Aorta (tissue), 5 donors: ENCODE measurements at places on chromosomes 4 and X. TPM values are rescaled to one million over a fixed set of nuclear protein-coding genes. Genes with fewer than 3 reads are reported as not detected.

DNA sequence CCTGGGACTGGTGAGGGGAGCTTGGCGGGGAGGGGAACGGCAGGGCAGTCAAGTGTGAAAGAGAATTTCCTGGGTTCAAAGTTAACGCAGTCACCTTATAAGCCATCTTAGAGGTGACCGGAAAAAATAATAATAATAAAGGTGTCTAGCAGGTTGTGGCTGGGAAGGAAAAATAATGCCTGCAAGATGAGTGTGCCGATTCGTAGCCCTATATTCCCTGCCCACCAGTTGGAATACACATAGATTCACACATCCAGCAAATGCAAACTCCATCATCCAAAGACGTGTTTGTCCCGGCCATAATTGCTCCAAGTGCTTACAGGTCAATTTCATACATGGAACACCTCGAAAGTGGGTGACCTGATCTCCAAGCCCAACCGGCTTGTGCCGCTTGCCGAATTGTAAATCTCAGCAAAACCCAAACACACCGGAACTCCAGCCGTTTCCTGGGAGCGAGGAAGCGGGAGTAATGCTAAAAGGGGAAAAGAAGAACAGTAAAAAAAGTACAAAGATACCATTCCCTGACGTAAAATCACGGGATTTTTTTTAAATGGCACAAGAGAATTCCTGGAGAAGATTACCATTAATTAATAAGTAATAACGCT, 1.3 kb upstream of the FAT1 start:
- H3K27me3 ChIP-seq = no peaks in the 10 kb centered on the region
- no peak for DNase-seq
- H3K4me3 ChIP-seq = peak overlapping the region; percentile 90

Gene ETDA
- total RNA-seq = not detected

DNA sequence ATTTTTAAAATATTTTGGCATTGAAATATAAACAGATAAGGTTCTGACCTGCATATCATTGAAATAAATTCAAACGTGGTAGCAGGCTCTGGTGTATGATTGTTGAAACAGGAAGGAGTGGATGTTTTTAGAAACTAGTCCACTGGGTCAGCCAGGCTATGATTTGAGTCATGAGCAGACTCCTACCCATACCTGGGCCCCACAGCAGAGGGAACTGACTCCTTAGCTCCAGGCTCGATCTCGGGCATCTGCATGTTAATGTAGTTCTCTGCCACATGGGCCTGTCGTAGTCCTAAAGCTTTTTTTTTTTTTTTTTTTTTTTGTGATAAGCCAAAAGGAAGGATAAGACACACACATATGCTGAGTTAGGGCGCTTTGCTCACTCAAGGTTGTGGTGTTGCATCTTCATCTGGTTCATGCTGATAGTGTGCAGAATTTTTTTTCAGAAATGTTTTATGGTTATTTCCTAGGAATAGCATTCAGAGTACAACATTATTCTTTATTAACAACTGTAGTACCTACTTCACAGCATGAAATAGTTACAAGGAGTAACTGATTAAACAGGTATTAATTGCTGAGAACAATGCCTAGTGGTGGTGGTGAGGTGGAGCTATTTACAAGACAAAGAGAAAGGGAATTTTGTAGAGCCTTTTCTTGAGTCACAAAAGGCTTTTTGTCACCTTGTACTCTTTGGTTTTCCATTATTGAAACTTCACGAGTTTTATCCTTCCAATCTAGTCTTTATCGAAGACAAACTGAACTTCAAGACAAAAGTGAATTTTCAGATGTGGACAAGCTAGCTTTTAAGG, 27.3 kb downstream of the OFD1 start:
- no peak overlapping the region for H3K27ac ChIP-seq
- no peak for DNase-seq
- no peak overlapping the region for H3K4me3 ChIP-seq
- no peaks in the 10 kb centered on the region for H3K27me3 ChIP-seq

DNA sequence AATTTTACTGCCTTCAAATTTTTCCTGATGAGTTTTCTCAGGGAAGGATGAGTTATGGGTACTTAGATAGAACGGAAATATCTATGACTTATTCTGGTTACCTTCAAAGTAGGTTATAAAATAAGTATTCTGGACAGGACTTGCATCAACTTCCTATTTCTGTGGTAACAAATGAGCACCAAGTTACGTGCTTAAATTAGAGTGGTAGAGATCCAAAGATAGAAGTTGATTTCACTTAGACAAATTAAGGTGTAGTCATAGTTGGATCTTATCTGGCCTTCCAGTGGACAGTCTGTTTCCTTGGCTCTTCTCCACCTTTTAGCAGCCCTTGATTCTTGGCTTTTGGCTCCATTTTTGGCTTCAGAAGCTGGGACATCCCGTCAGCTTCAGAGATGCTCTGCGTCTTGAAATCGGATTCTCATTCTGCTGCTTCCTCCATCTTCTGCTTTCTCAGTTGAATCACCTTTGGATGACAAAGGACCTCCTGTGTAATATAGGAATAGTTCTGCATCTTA, 109.9 kb downstream of the ZNF518B start:
- peaks cover 5% of the 10 kb centered on the region for H3K27me3 ChIP-seq
- H3K4me1 ChIP-seq = no peaks in the 10 kb centered on the region
- H3K27ac ChIP-seq = no peak overlapping the region
- no peak for DNase-seq

- H3K4me3 ChIP-seq = no peak overlapping the region
- no peaks in the 10 kb centered on the region for H3K4me1 ChIP-seq
- no peak overlapping the region for H3K27ac ChIP-seq
Measured at GRCh38 chr4:38811297-38811696, 6.7 kb upstream of the TLR1 start.

DNA sequence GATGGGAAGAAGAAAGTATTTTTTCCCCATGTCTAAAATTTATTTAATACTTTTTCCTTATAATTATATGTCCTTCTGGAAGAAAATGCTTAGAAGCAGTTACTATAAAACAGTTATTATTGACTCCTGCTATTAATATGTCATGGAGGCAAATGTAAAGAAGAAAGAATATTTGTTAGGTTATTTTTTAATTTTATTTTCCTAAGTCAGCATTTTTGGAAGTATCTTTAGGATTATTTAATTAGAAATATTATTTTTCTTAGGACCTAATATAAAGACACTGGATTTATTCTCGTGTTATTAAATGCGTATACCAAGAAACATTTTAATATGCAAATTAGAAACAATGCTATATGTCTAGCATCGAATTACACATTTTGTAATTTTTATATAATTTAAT, 687.7 kb downstream of the TRAM1L1 start:
- no peaks in the 10 kb centered on the region for H3K36me3 ChIP-seq
- H3K27ac ChIP-seq = no peak overlapping the region
- H3K4me1 ChIP-seq = no peaks in the 10 kb centered on the region
- no peak overlapping the region for H3K4me3 ChIP-seq
- H3K27me3 ChIP-seq = no peaks in the 10 kb centered on the region

GRCh38 chr4:143667461-143667860, 33.0 kb downstream of the FREM3 start:
- no peaks in the 10 kb centered on the region for H3K4me1 ChIP-seq
- no peaks in the 10 kb centered on the region for H3K36me3 ChIP-seq
- DNase-seq = peak; percentile 59
